ENCODE measurements at places on chromosomes 16 and 17. TPM values are rescaled to one million over a fixed set of nuclear protein-coding genes. Genes with fewer than 3 reads are reported as not detected.

Gene TOX3
- 0.38 TPM for total RNA-seq

Gene RNF157
- total RNA-seq: 6.0 TPM

Gene CENPX
- 219 TPM for total RNA-seq

Gene C17orf78
- not detected for total RNA-seq

Gene MPDU1
- total RNA-seq: 120 TPM

Gene BRIP1
- total RNA-seq: 3.1 TPM

Gene MCRIP2
- total RNA-seq: 43.8 TPM

Gene PYY
- not detected for total RNA-seq

Gene COL1A1
- 11.3 TPM for total RNA-seq

Gene SSH2
- 31.9 TPM for total RNA-seq

Gene C16orf86
- not detected for total RNA-seq

Gene PRSS21
- total RNA-seq: not detected

Gene CDH1
- 4.2 TPM for total RNA-seq

Gene NLRC5
- total RNA-seq: 3.7 TPM

Gene TLK2
- total RNA-seq: 33.7 TPM

Gene CD300E
- total RNA-seq: not detected

Gene MT1A
- total RNA-seq: 18.2 TPM

Gene WDR81
- total RNA-seq: 31.6 TPM

Gene NAT9
- 52.9 TPM for total RNA-seq

Gene NAE1
- total RNA-seq: 61.5 TPM

Gene G6PC1
- total RNA-seq: not detected

Gene ZNF598
- total RNA-seq: 60.7 TPM

Gene RPA1
- 87.6 TPM for total RNA-seq

Gene TNFRSF13B
- not detected for total RNA-seq

Gene VTN
- total RNA-seq: 19.9 TPM

Gene MYCBPAP
- total RNA-seq: 0.53 TPM

Gene WNT9B
- not detected for total RNA-seq

Gene RAMP2
- 0.75 TPM for total RNA-seq

Gene CFAP119
- total RNA-seq: 9.9 TPM

Gene ATP1B2
- 0.21 TPM for total RNA-seq

Gene KRT24
- total RNA-seq: not detected

Gene ADAD2
- not detected for total RNA-seq

Gene CD7
- not detected for total RNA-seq

Gene PRR14
- total RNA-seq: 26.5 TPM

Gene TBKBP1
- total RNA-seq: 4.4 TPM

Gene INTS2
- 13.2 TPM for total RNA-seq

Gene C16orf74
- total RNA-seq: 9.4 TPM

Gene TMEM235
- total RNA-seq: not detected

Gene ADORA2B
- 15.3 TPM for total RNA-seq

Gene CES1
- 30.1 TPM for total RNA-seq

Gene ARHGAP27
- 15.5 TPM for total RNA-seq

Gene CTRB1
- not detected for total RNA-seq

Gene CLDN7
- total RNA-seq: 0.97 TPM

Gene DYNLRB2
- total RNA-seq: 0.29 TPM

Gene WNT3
- total RNA-seq: 4.7 TPM

Gene ARL5C
- not detected for total RNA-seq
